ENCODE measurements at places on chromosomes 4 and X.
A peak's percentile ranks its signal among the peaks of the same experiment; 100 is the strongest.

DNA sequence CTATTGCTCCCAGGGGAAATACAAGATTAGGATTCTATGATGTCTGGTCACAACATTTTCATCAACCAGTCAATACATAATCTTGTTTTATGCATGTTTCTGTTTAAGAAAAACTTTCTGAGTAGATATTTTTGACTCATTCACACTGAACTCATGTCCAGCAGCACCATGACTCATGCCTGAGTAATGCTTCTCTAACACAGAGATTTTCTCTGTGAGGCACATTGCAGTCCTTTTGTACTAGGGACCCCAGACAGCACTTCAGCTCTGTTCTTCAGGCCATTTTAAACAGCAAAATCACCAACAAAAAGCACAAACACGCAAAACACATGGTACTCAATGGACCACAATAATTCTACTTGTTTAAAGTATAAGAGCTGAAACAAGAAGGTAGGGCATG, 83.6 kb downstream of the MXRA5 start:
- DNase-seq: no peak

GRCh38 chr4:169337510-169337909, 66.8 kb upstream of the SH3RF1 start:
- DNase-seq: no peak

GRCh38 chr4:683982-684622, 4.8 kb downstream of the SLC49A3 start:
- DNase-seq: no peak

- no peak for DNase-seq
Measured at GRCh38 chrX:109511113-109511512, 25.5 kb upstream of the NXT2 start.

DNA sequence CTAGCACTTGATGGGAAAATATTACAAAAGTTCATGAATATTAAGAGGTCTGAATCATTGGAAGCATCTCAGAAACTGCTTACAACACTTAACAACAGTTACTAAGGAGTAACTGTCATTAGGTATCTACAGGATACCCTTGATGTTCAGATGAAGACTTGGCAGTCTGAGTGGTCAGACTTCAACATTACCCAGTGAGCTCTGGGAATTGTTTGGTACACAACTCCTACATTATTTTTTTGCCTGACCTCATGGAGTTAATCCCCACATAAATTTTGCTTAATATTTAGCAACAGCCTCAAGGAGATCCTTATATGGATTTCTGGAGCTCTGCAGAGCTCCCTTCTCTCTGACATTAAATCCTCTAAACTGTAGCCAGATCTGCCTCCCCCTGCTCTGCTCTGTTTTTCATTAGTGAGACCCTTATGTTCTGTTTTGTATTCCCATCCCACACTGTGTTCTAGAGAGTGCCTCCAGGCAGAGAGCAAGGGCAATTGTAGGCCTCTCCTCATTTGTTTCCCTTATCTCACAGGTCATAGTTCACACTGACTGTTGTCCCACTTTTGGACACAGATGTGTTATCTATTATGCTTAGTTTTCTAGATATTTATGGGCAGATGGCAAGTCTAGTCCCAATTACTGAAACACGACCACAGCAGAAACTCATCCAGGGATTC, 368.8 kb downstream of the GASK1B start:
- DNase-seq: no peak

- DNase-seq: no peak
Measured at GRCh38 chr4:25956260-25956659, 42.2 kb downstream of the SMIM20 start.

DNA sequence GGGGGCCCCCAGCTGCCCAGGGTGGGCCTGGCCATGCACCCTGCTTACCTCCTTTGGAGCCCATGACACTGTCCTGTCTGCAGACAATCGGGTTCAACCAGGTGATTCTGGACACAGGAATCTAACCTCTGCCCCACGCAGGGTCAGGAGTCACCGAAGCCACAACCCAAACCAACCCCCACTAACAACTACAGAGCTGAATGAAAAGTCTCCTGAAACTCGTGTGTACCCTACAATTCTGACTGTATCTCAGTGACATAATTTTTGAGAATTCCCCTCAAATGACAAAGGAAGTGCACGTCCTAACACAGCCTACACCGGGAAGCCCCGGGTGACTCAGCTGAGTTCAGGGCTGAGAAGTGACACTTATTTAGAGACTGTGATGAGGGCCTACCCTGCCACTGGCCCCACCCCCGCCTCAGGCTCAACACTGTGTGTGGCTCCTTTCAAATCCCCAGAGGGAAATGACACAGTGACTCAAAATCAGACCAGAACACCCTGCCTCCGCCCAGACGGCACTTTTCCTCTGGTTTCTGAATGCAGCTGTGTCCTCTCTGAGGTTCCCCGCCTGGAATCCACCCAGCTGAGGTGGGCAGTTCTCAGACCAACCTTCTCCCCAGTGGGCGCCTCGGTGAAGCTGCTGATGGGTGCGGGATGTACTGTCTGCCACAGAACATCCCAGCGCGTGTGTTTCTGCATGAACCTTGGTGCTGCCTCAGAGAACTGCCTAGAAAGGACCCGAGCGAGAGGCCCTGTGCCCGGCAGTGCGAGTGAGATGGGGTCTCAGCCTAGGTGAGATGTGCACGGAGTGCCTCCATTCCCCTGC, 9.9 kb downstream of the TNIP2 start:
- no peak for DNase-seq

GRCh38 chrX:144293229-144293628, 409.4 kb downstream of the UBE2NL start:
- no peak for DNase-seq

DNA sequence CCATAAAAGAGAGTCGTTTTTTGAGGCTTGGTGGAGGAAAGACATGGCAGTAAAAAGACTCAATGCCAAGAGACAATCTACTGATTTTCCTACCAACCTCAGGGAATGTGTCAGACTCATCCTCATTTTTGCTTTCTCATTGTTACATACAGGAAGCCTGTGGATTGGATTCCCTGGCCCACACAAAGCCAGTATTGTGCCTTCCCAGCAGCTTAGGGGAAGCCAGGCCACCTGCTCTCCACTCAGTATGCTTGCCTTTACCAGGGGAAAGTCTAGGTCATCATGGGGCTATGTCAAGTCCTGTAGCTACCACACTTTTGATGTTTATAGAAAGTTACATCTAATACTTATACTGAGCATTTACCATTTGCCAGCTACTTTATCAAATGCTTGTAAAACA, 11.0 kb downstream of the BMX start:
- DNase-seq: no peak

DNA sequence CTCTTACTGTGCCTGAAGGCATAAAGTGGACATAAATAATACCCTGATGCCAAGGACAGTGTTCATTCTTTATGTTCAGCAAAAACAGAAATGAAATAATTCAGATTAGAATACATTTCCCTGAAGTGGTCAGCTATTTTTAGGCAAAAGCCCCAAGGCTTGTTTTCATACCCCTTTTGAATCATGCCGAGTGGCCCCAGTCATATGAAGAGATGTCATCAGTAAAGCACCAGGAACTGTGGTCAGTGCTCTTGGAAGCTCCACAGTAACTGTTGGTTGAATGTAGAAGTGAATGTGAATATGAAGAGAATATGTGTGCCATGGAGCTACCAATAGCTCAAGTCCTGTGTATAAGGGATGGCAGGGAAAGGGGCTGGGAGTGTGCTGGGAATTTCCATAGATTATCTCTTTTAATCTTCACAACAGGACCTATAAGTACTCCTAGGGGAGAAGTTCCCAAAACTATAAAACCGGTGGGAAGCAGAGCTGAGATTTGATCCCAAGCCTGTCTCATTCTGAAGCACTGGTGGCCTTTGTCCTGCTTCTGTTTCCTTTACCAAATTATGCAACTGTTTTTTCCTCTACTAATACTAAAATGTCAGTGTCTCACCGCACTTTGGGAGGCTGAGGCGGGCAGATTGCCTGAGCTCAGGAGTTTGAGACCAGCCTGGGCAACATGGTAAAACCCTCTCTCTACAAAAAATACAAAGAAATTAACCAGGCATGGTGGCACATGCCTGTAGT, 52.6 kb downstream of the FNIP2 start:
- DNase-seq: no peak

- DNase-seq: no peak
Measured at GRCh38 chr4:73727685-73728084, 12.7 kb upstream of the CXCL8 start.

DNA sequence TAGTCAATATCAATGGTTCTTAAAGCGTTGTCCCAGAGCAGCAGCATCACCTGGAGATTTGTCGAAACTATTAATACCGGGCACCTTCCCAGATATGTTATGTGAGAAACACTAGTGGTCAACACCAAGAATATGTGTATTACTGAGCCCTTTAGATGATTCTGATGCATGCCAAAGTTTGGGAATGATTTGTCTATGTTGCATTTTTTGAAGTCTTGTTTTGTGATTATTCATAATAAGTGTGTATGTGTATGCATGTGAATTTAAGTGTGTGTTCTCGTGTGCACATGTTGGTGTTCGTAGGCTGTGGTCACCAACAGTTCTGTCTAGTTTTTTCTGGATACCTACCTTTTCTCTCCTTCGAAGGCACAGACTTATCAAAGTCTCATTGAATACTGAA, 749.4 kb downstream of the GRID2 start:
- DNase-seq: no peak

DNA sequence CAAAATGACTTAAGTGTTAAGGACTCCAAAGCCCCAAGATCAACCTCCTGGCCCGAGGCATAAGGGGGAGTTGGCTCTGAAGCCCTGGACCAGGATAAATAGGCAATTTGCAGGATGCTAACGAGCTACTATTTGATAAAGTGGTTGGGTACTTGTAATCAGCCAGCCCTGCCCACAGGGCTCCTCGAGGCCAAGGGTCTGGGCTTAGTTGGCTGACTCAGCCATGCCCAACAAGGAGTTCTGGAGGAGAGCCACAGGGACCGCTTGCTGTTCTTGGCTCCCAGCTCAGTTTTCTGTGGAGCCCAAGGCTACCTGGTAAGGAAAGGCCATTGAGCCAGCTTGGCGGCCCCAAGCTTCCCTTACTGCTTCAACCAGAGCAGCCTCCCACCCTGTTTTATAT, 7.8 kb downstream of the HMGB3 start:
- DNase-seq: no peak

DNA sequence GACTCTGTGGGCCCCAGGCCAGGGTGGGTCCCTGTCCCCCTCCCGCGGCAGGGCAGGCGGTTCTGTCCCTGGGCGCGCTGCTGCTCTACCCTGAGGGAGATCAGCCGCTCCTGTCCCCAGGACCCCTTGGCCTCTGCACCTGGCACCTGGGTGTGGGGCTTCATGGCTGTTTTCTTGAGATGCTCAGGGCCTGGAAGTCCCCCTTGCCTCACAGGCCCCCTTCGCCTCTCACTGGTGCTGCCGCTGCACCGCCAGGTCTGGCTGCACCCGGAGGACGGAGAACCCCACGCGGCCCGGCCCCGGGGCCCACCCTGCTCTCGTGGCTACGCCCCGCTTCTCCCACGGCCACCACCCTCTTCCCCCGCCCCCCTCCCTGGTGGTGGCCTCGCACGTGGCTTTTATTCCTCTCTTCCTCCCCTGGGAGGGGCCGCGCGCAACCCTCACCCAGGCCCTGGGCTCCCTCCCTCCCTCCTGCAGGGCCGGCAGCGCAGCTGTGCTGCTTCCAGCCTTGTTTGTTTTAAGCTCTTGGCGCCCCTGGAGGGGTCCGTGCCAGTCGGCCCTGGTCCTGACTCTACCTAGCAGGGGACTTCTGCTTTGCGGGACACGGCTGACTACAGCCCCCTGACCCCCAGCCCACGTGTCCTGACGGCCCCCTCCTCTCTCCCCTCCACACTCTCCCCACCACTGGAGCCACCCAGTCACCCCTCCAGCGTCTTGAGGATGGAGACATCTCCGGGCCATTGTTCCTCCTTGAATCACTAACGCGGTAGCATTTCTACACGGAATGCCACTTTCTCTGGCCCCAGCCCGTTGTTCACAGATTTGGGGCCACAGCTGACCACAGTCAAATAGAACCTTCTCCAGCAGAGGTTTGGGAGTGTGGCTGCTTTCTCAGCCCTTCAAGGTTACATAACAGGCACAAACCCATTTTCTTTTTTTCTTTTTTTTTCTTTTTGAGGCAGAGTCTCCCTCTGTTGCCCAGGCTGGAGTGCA, 20.6 kb upstream of the CLDN24 start:
- DNase-seq: no peak

- no peak for DNase-seq
Measured at GRCh38 chr4:176193938-176194337, 1.4 kb downstream of the SPATA4 start.

DNA sequence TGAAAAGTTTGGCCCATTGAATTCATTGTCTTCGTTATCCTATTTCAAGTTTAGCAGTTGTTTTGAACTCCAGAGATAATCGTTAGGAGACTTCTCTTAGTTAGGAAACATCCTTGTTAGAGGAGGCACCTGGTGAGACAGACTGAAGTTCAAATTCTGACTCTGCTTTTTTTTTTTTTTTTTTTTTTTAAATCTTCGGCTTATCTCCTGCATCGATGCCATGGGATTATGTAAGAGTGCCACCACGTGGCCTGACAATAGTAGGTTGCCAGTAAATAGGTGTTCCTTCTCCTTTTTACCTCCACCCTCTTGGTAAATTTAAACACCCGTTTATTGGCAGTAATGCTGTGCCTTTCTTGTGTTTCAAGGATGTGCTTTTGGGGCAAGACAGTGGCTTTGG, 149.3 kb downstream of the SOWAHB start:
- no peak for DNase-seq

- DNase-seq: no peak
Measured at GRCh38 chrX:153539171-153539978, 21.9 kb downstream of the ATP2B3 start.

DNA sequence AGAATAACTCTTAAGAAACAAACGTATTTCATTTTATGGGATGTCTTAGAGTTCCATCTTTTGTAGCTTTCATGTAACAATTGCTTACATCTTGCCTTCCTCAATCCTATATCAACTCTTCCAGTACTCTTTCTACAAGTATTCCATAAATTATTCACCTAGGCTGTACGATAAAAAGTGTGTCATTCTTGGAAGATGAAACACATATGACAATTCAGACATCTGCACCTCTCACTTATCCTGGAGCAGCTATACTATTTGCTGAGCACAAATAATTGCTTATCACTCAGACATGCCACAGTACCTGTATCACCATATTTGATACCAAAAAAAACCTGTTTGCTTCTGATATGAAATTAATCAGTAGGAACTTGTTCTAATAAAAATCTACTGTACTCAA, 1.0 kb downstream of the POF1B start:
- no peak for DNase-seq

GRCh38 chr4:26719954-26720552, 136.2 kb downstream of the TBC1D19 start:
- peak; percentile 17 for DNase-seq

All from NCI-H187 treated with DMSO at 0.1 percent for 48 hours (cell line).